ENCODE measurements at places on chromosomes 5 and 9. TPM values are rescaled to one million over a fixed set of nuclear protein-coding genes. Genes with fewer than 3 reads are reported as not detected.

GRCh38 chr5:170632985-170633234 lies 129.1 kb downstream of the KCNIP1 start:
- peak; percentile 84 for DNase-seq

DNA sequence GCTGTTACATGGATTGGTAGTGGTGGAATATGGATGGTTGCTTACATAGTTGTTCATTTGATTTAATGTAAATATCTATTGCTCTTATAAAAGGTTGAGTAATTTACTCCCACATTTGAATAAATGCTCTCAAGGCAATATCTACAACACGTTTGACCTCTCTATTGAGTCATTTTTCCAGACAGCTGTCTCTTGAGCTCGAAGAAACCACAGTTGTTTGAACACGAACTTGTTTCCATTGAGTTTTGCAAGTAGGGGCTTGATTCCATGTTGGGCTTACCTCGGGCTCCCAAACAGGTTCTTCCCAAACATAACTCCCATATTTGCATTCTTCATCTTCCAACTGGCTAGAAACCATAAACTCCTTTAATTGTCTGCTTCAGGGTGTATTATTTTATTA lies 115.0 kb upstream of the HMHB1 start:
- no peak for DNase-seq

The DDX46 gene
- total RNA-seq: 89.4 TPM

DNA sequence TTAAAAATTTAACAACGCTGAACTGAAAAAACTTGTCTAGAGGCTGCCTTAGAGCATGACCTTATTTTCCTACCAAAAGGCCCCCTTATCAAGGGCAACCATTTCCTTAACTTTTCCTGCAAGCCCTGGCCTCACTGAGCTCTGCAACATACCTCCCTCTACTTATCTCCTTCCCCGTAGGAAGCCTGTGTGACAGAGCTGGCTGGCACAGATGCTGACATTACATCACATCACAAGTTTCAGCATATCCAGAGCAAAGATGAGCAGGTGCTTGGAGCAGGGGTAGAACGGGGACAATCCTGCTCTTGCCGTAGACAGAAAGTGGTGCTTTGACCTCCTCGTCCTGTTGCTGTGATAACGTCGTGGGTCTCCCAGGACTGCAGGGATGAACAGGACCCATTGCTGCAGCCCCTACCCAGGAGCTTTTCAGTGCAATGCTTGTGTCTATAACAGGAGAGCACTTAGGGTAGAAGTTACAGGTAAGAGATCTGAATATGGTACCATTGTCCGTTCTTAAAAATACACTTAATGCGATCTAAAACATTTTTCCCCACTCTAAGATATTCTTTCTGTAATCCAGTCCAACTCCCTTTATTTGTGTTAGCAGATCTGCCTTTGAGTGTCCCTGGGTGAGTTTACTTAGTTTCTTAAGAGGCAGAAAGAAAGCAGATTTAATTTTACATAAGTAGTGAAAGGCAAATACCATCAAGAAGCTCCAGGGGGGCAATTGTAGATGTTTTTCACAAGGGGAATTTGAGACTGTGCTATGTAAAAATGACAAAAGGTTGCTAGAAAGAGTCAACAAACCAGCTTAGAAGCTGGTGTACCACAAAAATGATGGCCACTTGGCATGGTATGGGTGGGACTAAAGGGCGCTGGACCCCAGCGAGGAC lies 101.9 kb upstream of the EFNA5 start:
- no peak for DNase-seq

DNA sequence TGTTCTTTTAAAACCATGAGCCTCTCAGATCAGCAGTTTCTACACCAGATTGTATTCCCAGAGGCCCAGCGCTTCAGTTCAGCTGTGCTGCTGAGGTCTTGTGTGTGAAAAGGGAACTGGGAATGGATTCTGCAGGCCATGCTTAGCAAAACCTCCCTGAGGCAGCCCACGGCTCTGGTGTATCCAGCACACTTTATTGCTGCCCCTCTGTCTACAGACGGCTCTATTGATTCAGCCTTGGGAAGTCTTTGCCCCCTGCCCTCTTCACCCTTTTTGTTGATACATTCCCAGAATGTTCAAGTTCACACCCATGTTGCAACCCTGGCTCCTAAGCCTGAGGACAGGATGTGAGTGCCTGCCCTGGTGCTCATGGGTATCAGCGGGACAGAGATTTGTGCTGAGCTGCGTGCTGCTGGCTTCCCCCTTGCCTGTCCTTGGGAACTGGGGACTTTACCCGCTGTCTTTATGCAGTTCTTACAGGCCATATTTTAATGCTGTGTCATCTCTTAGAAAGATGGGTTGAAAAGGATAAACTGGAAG lies 37.3 kb downstream of the ARHGAP26 start:
- no peak for DNase-seq

DNA sequence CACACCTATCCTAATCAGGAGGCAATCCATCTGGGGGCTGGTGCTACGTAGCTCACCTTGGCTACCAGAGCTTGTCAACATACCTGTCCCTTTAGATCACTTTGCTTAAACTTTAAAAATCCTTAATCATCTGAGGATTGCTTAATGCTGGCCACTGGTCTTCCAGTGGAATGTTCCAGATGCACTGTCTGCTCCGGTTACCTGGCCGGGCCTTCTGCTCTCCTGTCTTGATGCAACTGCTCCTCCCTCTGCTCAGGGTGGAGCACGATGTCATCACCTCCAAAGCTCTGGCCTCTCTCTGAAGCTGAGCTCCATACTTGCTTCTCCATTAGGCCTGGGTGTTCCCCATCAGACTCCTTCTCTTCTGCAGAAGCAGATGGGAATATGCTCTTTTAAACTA lies 106.5 kb upstream of the OTULINL start:
- no peak for DNase-seq

The PHF24 gene
- 0.57 TPM for total RNA-seq

- no peak for DNase-seq
Measured at GRCh38 chr9:106799152-106799551, 63.8 kb upstream of the ZNF462 start.

The PCDHA10 gene
- not detected for total RNA-seq

DNA sequence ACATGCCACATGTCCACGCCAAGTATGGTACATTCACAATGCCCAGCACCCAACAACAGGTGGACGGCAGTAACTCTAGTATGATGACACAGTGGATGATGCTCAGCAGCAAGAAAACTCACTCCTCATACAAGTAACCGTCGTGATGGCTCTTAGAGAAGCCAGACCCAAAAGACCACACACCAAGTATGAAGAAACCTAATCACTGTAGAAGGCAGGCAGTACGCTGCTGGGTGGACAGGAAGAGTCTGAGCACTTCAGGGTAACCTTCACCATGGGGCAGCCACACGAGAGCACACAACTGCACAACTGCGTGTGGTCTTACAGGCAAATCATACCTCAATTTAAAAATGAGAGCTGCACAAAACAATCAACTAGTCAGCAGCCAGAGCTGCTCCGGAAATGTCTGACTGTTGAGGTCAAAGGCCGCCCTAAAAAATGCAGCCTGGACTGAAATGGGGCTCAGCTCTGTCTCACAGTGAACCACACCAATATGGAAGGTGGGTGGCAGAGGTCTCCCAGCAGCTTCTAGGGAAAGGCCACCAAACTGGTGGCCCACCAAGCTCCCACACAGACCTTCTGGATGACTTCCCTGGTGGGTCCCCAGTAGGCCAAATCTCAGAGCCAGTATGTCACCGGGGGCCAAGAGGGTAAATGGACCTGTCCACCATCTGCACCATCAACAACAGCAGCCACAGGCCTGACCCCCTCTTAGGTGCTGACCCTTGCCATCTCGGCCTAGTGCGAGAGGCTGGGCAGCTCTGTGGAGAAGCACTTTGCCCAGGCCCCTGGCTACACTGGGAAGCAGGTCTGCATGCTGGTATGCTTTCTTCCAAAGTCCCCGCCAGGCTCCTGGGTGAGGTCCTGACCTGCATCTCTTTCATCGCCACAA lies 17.8 kb downstream of the BICD2 start:
- no peak for DNase-seq

- no peak for DNase-seq
Measured at GRCh38 chr5:160357861-160358411, 12.5 kb downstream of the C1QTNF2 start.

DNA sequence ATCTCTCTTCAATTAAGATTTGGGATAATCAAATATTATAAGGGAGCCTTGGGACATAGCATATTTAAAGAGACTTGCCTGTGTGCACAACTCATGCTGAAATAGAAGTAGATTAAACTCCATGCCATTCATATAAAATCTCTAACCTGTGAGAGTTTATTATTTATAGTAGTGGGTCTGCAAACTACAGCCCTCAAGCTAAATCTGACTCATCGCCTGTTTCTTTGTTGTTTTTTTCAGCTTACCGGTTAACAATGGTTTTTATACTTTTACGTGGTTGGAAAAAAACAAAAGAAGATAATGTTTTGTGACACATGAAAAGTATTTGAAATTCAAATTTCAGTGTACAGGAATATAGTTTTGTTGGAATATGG lies 61.9 kb upstream of the GHR start:
- DNase-seq: no peak

GRCh38 chr9:132820169-132820944 lies 57.7 kb downstream of the AK8 start:
- DNase-seq: no peak

GRCh38 chr9:93427655-93428379 lies 23.7 kb upstream of the FAM120A start:
- no peak for DNase-seq

The ACTBL2 gene
- not detected for total RNA-seq

DNA sequence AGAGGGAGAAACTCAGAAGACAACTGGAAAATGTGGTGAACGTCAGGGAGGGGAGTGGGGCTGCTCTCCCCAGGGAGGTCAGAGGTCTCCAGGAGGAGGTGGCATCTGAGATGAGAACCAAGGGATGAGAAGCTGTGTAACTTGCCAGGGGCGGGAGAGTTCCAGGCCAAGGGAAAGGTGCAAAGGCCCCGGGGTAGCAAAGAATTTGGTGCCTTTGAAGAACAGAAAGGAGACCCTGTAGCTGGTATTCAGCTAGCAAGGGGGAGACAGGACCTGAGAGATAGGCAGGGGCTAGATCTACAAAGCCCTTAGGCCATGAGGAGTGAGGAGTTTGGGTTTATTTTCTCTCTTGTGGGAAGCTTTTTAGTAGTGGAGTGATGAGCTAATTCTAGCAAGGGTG lies 3.3 kb downstream of the DNM1 start:
- DNase-seq: no peak

DNA sequence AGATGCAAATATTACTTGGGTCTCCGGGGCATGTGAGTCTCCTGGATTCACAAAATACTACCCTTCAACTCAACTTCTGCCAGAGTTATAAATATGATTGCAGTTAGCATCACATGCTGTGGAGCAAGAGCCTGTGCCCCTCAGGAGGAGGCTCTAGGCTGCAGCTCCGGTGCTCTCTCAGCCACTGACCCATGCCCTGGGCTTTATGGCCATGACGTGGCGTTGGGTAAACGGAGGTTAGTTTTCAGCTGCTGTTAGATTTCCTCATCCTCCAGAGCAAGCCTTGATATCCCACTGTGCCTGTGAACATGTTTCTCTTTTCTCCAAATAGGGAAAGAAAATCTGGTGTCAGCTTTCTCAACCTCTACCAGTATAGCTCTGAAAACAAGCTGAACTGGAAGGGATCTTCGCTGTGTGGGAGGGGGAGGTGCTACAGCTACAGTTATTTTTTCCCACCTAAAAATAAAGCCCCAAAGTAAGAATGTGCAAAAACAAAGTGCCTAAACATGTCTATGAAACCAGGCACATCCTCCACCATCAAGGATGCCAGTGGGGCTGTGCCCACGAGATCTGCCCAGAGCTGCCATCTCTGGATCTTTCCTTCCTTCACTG lies 124.4 kb upstream of the GPR151 start:
- no peak for DNase-seq

GRCh38 chr9:27395484-27395921 lies 98.6 kb upstream of the EQTN start:
- no peak for DNase-seq

GRCh38 chr5:78361631-78361993 lies 1.2 kb downstream of the SCAMP1 start:
- DNase-seq: no peak

The TTC23L gene
- not detected for total RNA-seq

The CCL21 gene
- not detected for total RNA-seq

DNA sequence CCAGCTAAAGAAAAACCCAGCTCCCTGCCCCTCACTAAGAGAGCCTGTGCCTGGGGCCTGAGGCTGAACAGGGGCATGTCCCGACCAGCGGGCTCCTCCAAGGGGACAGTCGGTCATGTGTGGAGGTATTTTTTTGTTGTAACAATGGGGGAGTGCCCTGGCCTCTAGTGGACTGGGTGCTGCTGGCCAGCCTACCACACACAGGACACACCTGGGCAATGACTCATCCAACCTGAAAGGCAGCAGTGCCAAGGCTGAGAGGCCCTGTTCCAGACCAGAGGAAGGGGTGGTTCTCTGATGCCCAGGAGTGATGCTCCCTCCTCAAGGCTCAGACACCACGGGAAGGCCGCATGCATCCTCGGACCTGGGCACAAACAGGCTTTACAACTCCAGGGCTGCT lies 181.5 kb downstream of the OLFM1 start:
- no peak for DNase-seq

GRCh38 chr9:114184071-114184470 lies 28.7 kb downstream of the COL27A1 start:
- DNase-seq: no peak

GRCh38 chr5:20145240-20145639 lies 157.2 kb upstream of the CDH18 start:
- no peak for DNase-seq

- DNase-seq: no peak
Measured at GRCh38 chr5:141657937-141658545, 6.8 kb upstream of the FCHSD1 start.

GRCh38 chr9:130352081-130352480 lies 86.5 kb downstream of the HMCN2 start:
- DNase-seq: no peak
